ENCODE measurements at places on chromosomes 6 and 20.

DNA sequence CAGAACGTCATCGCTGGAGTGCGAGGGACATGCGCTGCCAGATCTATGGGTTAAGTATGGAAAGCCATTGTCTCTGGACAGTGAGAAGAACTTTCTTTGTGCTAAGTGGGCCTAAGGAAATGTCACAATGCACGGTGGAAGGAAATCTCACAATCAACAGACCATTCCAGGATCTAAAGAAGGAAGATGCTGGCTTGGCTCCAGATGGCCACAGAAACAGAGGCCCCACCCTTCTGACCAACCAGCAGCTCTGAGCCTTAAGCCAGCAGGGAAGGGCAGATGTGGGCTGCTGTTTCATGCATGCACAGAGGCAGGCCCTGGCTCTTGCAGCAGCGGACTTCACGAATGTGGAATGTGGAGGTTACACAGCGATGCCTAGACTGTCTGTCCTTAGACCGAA is 156.3 kb downstream of the SOBP start:
- no peak for DNase-seq

DNA sequence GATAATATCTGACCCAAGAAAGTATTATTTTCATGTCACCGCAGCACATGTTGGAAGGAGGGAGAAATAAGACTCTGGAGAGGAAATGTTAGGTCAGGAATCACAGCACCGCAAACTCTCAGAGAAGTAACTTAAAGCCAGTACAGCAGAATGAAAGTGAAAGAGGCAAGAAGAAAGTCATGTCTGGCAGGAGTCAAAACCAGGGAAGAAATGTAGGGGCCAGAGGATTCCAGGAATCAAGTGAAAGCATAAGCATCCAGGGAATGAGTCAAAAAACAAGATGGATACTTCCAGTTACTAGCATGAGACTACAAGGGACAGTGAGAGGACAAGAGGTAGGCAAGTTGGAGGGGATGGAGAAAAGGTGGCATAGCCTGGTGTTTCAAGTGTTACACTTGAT is 80.4 kb downstream of the AK9 start:
- no peak for DNase-seq

GRCh38 chr20:51514249-51514648 is 28.3 kb downstream of the NFATC2 start:
- no peak for DNase-seq

DNA sequence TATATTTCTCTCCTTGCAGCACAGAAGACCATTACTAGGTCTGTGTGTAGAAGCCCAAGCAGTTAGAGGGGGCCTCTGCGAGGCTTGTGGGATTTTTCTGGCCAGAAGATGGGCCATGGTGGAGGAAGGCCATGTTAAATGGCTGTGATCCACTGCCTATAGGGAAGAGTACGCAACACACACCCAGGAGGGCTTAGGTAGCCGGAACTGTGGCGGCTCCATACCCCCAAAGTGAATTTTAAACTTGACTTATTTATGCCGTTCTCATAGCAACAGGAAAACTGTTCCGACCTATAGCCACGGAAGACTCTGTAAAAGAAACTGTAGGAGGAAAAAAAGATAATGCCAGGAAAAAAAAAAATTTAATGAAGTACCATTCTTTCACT is 69.5 kb downstream of the SLX4IP start:
- no peak for DNase-seq

- no peak for DNase-seq
These were observed 43.5 kb downstream of the INSM1 start for GRCh38 chr20:20411402-20411801.

DNA sequence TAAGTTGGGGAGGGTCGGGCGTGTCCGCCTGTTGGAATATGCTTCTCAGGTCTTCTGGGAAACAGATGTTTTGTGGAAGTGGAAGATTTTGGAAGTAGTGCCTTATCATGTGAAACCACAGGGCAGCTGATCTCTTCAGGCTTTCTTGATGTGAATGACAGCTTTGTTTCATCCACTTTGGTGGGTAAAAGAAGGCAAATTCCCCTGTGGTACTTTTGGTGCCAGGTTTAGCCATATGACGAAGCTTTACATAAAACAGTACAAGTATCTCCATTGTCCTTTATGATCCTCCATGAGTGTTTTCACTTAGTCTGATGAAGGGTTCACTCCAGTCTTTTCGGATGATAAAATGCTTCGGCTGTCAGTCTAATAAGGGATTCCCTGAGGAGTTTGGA is 4.6 kb downstream of the IRF4 start:
- no peak for DNase-seq

GRCh38 chr6:8881663-8882062 is 446.3 kb upstream of the SLC35B3 start:
- DNase-seq: no peak

- DNase-seq: no peak
These were observed 20.2 kb downstream of the MCUR1 start for GRCh38 chr6:13794184-13794583.

DNA sequence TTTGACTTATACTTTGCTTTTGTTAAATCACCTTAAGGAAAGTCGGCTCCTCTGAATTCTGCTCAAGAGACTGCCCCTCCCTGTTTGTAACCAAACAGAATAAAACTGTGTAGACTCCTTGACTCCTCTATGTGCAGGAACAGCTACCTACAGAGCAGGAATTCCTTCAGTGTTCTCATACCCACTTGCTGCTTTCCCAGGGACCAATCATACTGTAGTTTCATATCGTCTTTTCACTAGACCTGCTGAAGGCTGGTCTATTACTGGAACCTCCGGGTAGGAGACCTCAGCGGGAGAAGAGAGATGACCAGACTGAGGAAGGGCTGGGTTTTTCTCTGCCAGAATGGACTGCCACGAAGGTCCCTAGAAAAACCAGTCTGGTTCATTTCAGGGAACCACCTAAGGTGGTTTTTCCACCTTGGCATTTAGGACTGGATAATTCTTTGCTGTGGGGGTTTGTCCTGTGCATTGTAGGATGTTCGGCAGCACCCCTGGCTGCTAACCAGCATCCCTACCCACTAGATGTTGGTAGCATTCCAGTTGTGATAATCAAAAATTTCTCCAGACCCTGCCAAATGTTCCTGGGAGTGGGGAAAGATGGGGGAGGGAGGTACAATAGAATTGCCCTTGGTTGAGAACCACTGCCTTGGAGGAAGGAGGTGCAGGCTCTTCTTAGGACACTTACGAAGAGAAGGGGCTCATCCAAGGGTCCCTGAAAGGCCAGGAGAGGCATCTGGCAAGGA is 80.5 kb downstream of the DNAAF9 start:
- DNase-seq: no peak

- DNase-seq: no peak
These were observed 258.8 kb downstream of the TMEM242 start for GRCh38 chr6:157064502-157064901.

DNA sequence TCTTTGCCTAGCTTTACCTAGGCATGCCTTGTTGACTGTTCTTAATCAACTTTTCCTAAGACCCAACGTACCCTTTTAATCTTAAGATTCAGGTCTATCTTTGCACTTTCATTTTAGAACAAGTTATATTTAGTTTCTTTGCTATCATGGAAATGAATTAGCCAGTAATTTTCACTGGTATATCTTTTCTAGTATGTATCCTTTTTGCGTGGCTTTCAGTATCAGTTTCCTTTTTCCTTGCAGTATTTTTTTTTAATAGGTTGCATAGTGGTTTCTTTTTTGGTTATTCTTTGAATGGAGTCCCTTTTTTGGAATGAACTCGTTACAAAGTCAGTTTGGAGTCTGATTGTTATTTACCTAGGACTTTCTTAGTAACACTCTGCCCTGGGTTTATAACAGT is 7.3 kb downstream of the ANKEF1 start:
- no peak for DNase-seq

- DNase-seq: no peak
These were observed 58.2 kb downstream of the ZNF831 start for GRCh38 chr20:59221707-59222252.

GRCh38 chr20:32762754-32763201 is 593 bp downstream of the DNMT3B start:
- DNase-seq: peak; percentile 47

GRCh38 chr6:111432511-111432910 is 50.5 kb downstream of the REV3L start:
- no peak for DNase-seq

DNA sequence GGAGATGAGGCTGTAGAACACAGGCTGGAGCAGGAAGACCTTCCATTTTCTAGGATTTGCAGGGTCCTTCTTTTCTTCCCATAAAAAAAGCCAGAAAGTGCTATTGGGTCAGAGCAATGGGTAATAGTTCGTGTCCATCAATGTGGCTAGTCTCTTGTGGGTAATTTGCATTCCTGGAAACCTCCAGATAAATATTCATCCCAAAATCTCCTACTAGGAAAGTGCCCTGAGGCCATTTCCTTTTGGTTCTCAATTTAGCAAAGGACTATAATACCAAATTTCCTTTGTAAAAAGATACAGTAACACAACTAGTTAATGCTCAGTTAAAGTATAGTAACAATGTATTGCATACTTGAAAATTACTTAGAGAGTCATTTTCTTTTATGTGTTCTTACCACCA is 138.1 kb upstream of the TAB2 start:
- DNase-seq: no peak

DNA sequence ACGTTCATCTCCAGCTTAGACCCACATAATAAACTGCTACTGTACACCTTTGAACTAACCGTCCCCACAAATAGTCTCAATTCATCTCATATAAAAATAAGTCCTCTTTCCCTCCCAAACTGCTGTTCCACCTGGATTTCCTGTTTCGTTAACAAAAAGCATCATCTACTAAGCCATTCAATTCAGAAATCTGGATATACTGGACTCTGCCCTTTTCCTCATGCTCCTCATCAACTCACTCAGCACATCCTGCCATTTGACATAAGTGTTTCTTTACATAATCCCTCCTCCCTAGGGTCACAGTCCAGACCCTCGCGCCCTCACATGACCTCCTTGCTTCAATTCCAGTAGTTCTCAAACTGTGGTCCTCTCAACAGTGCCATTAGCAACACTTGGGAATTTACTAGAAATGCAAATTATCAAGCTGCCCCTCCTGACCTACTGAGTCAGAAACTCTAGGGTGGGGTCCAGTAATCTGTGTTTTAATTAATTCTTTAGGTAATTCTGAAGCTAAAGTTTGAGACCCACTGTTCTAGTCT is 4.5 kb downstream of the MKKS start:
- no peak for DNase-seq

GRCh38 chr6:92538275-92538674 is 881.1 kb downstream of the EPHA7 start:
- no peak for DNase-seq

DNA sequence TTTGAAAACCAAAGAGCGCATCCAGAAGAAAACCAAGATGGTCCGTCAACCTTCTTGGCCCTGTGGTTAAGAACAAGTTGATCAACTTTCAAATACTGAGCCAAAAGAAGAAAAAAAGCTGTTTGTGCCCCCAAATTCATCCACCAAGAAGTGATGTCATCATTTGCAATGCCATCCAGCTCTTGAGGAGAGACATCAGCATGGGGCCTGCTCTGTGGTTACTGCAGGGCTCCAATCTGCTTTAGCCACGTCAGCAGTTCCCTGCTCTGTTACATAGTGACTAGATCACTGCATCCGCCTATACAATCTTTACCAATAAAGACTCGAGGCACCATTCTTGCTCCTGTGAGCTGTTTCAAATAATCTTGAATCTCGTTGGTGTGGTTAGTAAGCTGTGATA is 75.0 kb upstream of the BLCAP start:
- DNase-seq: no peak

- no peak for DNase-seq
These were observed 38.8 kb downstream of the ELOVL5 start for GRCh38 chr6:53309901-53310300.

DNA sequence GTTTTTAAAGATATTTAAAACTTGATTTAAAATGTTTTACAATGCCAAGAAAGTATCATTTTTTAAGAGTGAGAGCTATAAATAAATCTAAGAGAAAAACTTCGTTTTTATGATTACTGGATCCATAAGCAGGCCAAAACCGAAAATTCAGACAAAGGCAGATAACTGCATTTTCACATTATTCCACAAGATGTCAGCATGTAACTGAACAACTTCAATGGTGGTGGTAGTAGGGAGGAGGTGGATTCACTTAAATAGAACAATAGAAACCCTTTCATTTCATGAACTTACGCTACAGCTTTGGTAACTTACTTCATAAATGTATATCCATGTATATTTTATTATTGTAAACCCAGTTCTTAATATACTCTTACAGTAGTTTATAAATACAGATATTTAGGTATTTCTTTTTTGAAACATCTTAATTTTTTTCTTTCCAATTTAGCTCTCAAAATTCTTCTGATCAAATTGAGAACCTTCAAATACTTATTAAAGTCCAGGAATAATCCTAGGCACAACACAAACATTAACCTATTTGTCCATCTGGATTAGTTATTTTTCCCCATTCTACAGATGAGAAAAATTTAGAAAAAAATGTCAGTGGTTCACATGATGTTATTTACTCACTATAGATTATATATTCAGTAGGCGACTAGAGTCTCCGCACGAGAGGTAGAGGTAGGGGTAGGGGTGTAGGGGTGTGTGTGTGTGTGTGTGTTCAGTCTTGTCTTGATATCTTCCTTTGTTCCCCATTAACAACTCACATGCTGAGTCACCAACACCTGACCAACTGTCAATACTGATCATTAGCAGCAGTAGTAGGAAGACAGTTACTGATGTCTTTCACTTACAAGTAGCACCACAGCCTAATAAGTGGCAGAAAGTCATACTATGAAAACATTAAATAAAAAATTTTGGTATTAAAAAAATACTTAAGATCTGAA is 111.5 kb downstream of the ARHGAP18 start:
- DNase-seq: no peak

DNA sequence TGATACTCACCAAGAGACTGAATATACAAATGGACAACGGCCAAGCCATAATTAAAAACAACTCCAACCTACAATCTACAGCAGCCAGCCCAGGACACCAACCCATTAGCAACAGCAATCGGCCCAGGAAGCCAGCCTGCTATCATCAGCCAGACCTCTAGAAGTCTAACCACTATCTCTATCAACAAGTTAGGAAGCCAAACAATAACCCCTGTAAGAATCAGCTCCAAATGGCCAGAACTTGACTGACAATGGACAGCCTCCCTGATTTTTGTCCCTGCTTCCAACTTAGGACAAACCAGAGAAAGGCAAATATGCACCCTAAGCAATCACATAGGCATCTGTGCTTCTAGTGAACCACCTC is 511.8 kb upstream of the JARID2 start:
- no peak for DNase-seq

- peak; percentile 29 for DNase-seq
These were observed 17.4 kb upstream of the GTSF1L start for GRCh38 chr20:43744151-43744611.

- no peak for DNase-seq
These were observed 328.4 kb upstream of the CNR1 start for GRCh38 chr6:88494401-88495140.

- DNase-seq: no peak
These were observed 98.0 kb downstream of the ANKRD6 start for GRCh38 chr6:89530982-89531381.

- no peak for DNase-seq
These were observed 81.0 kb downstream of the INSM1 start for GRCh38 chr20:20448881-20449280.

DNA sequence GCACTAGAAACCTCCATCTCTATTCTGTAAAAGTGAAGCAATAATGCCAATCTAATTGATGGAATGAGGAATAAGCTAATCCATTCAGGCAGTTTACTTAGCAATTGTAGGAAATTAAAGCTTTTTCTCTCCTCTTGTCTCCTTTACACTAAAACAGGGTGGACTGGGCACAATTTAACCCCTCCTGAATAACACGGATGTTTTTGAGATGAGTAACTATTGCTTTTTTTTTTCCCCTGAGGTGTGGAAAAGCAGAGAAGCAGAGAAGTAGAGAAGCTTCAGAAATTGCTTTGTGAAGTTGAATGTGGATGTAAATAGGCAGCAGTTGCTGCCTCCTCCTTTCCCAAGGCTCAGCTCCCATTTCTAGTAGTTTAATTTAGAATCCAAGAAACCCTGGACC is 40.0 kb upstream of the GCNT2 start:
- no peak for DNase-seq
